ENCODE measurements at places on chromosomes 1 and 21.

DNA sequence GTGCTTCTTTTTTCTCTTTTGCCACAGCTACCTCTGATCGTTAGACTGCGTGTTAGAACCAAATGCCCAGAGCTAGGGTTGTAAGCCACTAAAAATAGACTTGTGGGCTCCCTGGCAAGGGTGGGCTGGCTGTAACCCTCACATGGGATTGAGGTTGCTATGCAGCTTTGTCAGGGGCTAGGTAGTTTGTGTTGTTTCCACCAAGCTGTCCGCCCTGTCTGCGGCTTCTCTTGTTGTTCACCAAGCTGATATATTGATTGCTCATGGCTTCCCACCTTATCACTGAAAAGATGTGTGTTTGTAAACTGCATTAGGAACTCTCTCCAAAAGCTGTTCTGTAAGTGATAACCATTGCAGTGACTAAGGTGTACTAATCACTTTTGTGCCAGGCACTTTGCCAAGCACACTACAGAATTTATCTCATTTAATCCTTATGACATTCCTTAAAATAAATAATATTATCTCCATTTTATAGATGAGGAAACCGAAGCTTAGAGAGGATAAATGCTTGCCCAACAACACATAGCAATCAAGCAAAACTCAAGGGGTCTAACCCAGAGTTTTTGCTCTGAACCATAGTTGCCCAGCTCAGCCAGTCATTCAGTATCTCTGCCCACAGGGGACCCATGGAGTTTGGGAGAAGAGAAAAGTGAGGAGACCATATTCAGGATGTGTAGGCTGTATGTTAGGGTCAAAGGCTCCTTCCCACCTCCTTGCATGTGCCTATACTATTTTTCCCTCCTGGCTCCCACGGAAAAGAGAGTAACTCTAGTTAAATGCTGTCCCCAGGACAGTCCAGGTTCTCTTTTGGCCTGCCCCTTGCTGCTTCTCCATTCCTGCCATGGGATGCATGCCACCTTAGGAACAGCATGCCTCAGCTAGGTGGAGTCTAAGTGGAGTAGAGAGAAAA lies 42.2 kb upstream of the TARBP1 start:
- DNase-seq = no peak

DNA sequence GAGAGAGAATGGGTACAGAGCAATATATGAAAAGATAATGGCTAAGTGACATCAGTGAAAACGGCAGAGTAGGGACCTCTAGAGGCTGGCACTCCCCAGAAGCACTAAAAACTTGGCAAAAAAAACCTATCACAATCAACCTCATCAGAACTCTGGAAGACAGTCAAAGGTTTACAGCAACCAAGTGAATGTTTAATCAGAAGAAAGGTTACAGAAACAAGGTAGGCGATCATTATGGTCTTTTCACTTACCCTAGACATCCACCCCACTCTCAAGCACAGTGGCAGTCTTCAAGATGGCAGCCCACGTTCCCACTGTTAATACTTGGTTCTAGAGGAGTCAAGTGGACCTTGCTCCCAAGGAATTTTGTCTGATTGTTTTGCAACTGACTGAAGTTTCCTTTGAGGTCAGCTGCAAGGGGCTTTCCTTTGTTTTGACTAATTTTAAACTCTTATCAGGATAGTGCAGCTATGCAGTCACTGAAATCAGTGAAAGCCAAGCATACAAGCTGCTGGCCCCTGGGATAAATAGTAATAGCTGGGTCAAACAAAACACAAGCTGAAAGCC lies 7.2 kb downstream of the KIFAP3 start:
- no peak for DNase-seq

DNA sequence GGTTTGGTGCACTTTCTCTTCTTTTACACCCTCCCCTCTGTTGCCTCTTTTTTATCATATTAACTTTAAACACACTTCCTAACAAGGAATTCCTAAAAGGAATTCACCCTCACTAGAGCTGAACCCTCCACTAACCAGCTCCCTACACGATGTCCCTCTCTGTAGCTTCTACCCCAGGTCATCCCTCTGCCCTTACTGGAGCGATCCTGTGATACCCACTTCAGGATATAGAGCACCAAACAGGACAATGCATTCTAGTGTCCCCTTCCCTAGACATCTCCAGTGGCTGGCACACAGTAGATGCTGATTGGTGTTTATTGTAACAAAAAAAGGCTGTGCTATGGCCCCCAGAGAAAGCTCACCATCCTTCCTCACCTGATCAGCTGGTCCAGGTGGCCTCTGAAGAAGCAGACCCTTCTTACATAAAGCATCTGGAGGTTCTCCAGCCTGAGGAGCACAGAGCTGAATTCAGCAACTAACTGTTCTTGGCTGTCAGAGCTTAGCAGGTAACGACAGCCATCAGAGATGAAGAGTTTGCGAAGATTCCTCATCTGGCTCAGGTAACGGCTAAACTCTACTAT lies 1.4 kb downstream of the PRAMEF18 start:
- DNase-seq = no peak

DNA sequence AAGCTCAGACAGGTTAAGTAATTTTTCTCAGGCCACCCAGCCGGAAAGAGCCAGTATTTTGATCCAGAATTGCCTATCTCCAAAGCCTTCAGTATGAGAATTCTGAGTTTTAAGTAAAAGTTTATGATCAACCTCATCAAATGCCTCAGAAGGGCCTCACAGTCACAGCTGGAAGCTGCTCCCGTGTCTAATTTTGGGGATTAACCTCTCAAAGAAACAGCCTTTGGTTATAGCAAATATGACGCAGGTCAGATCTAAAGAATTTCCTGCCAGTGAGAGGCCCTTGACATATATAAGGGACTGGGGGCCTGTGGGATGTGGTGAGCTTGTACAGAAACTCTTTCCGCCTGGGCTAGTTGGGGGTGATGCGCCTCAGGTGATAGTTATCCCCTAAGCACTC lies 2.3 kb downstream of the EXTL1 start:
- no peak for DNase-seq

DNA sequence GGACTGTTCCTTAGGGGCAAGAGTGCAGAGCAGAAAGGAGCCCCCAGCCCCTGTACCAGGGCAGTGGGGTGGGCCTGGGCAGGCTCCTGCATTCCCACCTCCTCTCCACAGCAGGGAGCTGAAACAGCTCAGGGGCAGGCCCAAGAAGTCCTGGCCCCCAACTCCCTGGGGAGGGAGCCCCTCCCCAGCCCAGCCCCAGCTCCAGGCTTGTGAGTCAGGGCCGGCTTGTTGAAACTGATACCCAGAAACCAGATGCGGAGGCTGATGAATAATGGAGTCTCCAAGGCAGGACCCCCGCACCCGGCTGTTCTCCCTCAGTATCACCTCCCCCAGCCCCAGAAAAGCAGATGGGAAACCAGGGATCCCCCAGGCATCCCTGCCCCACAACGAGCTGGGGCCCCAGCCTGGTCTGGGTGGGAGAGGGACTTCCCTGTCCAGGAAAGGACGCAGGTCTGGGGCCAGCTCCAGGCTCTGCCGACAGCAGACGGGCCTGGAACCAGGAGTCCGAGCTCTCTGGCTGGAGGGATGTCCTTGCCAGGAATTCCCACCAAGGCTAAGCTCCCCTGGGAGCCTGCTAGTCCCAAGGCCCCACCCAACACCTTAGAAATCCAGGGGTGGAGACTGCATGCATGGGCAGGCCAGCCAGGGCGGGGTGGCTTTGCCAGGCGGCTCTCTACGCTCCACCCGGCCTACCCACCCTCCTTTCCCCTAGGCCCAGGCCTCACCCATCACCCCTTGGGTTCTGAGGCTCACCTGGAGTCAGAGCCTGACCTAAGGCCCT lies 2.7 kb downstream of the PLEKHG5 start:
- DNase-seq = no peak
